ENCODE measurements at places on chromosomes 6 and 20.

DNA sequence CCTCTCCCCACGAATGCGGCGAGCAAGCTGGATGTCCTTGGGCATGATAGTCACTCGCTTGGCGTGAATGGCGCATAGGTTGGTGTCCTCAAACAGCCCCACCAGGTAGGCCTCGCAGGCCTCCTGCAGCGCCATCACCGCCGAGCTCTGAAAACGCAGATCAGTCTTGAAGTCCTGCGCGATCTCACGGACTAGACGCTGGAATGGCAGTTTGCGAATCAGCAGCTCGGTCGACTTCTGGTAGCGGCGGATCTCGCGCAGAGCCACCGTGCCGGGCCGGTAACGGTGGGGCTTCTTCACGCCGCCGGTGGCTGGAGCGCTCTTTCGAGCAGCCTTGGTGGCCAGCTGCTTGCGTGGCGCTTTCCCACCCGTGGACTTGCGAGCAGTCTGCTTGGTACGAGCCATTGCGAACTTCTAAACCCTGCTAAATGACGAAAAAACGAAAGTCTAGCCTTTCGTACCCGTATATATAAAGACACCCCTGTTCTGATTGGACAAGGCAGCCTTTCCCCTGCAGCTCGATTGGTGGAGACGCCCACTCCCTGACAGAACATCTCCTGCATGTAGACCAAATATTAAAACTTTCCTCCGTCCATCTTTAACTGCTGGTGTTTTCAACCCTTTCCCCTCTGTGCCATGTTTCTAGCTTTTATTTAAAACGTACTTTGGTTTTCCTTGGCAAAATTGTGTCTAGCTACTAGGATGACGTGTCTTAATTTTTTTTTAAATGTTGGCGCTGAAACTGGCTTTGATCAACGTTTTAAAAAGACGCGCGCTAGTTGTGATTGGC lies 109.8 kb downstream of the HFE start:
- DNase-seq, result peak; percentile 84

GRCh38 chr20:39853050-39853449 lies 836.0 kb downstream of the MAFB start:
- no peak for DNase-seq

DNA sequence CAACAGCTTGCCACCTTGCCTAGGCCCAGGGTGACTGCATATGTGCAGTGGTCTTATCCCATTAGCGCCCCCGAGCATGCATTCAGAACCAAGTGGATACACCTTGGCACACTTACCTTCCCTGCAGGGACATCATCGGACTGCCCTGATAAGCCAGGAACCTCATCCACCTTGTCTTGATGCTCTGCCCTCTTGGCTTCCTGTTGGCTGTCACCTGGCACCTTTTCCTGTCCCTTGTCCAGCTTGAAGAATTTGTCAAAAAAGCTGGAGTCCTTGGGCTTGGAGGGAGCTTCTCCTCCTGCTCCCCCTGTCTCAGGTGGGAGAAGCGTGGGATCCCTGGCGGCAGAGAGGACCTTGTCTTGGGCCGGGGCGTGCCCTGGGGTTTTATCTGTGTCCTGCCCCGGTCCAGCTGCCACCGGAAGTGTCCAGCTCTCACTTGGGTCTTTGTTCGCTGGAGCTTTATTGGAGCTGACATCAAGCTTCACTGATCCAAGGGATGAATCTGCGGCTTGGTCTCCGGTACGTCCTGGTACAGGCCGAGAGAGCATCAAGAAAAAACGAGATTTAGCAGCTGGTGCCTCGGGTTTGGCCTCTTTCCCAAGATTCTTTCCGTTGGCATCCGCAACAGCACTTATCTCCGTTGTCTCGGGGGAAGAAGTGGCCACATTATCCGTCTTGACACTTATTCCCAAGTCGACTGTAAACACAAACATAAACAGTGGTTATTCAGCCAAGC lies 42.0 kb downstream of the BCAS1 start:
- no peak for DNase-seq

DNA sequence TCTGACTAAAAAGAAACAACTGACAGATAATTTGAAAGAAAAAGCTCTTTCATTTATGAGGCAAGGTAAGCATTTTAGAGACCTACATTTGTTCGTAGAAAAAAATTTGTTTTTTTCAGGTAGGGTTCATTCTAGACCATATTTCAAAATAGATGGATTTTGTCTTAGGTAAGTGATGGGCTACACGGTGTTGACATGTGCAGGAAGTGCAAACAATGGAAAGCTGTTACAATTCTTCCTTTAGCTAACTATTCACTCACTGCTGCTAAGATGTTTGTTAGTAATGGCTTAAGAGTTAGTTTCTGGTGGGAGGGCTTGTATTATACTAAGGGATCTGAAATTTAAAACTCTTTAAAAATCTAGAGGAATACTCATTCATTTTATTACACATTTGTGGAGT lies 96.7 kb downstream of the CD109 start:
- DNase-seq, result no peak

DNA sequence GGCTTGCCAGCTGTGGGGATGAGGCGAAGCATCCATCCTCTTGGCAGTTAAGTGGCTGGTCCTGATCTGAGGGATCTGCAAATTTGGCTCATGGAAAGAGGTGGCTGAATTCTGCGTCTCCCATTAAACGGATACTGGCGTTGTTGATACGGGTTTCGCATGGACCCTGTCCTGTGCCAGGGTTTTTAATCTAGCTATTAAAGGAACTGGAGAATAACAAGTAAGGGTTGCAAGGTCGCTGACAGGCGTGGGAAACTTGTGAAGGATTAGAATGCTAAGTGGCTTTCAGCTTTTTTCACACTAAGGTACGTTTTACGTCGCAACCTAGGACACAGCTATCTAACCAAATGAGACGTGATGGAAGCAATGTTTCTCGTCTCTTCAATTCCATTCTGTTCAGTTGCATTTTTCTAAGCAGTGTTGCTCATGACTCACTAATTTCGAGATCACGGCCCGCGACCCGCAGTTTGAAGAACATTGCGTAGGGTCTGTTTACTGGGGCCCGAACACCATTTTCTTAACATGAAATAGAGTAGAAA lies 852 bp downstream of the GMNN start:
- no peak for DNase-seq

GRCh38 chr20:16392346-16392745 lies 180.9 kb downstream of the KIF16B start:
- DNase-seq, result no peak

DNA sequence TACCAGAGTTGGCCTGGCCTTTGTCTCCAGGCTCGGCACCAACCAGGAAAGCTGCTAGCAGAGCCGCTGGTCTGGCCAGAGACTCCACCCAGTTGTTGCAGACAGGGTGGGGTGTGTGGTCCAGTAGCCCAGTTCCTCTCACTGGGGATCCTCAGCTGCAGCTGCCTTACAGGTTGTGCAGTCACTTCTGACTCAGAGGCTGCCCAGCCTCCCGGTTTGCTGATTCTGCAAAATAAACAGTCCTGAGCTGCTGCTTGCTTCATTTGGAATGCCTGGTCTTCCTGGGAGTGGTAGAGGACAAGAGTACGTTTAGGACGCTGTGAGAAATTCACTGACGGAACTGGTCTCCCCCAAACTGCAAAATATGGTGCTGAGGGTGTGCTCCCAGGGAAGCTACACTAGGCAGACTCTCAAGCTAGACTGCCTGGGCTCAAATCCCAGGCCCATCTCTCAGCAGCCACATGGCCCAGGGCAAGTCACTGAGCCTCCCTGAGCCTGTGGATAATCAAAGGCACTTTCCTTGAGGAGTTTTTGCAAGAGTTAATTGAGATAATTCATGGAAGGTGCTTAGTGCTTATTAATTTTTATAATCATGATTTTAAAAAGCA lies 246.1 kb downstream of the TFAP2C start:
- DNase-seq, result peak; percentile 86

DNA sequence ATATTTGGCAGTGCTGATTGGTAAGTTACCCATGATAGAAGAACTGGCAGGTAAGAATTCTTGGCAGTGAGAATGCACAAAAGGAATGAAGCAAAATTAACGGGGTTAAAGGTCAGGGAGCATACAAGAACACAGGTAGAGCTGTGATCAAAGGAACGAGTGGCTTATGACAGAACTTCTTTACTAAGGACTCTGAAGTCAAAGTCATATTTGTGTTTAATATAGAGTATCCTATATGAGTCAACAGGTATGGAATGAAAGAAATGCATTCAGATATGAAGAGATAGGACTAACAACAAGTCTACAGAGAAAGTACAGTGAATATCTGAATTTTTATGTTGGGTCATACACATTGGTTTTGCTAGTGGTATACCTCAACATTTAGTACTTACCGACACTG lies 209.0 kb upstream of the CITED2 start:
- peak; percentile 50 for DNase-seq

GRCh38 chr6:157728183-157728881 lies 94.7 kb upstream of the SNX9 start:
- no peak for DNase-seq

Measured in NCI-H226 (cell line).